CD4-positive, alpha-beta T cell (primary cell): ENCODE measurements at places on chromosomes 16 and 17. TPM values are rescaled to one million over a fixed set of nuclear protein-coding genes. Genes with fewer than 3 reads are reported as not detected.

GRCh38 chr17:68257934-68258333, 10.1 kb downstream of the AMZ2 start:
- peak; percentile 41 for DNase-seq
- peaks cover 9% of the 10 kb centered on the region for H3K36me3 ChIP-seq
- H3K27ac ChIP-seq: peak overlapping the region; percentile 89

GRCh38 chr17:58232707-58233156, 5.7 kb upstream of the LPO start:
- H3K4me1 ChIP-seq: no peaks in the 10 kb centered on the region
- H3K36me3 ChIP-seq: no peaks in the 10 kb centered on the region
- H3K27ac ChIP-seq: no peak overlapping the region
- no peak for DNase-seq
- H3K27me3 ChIP-seq: peaks cover 10% of the 10 kb centered on the region
- H3K4me3 ChIP-seq: no peak overlapping the region

GRCh38 chr17:31394544-31394943, 3.1 kb downstream of the RAB11FIP4 start:
- H3K4me3 ChIP-seq: no peak overlapping the region
- H3K27me3 ChIP-seq: peaks cover 26% of the 10 kb centered on the region
- H3K36me3 ChIP-seq: no peaks in the 10 kb centered on the region

GRCh38 chr17:10702574-10702973, 5.2 kb downstream of the ADPRM start:
- no peak overlapping the region for H3K27ac ChIP-seq
- H3K4me1 ChIP-seq: peaks cover 38% of the 10 kb centered on the region
- H3K4me3 ChIP-seq: no peak overlapping the region
- H3K27me3 ChIP-seq: no peaks in the 10 kb centered on the region
- DNase-seq: peak; percentile 8

DNA sequence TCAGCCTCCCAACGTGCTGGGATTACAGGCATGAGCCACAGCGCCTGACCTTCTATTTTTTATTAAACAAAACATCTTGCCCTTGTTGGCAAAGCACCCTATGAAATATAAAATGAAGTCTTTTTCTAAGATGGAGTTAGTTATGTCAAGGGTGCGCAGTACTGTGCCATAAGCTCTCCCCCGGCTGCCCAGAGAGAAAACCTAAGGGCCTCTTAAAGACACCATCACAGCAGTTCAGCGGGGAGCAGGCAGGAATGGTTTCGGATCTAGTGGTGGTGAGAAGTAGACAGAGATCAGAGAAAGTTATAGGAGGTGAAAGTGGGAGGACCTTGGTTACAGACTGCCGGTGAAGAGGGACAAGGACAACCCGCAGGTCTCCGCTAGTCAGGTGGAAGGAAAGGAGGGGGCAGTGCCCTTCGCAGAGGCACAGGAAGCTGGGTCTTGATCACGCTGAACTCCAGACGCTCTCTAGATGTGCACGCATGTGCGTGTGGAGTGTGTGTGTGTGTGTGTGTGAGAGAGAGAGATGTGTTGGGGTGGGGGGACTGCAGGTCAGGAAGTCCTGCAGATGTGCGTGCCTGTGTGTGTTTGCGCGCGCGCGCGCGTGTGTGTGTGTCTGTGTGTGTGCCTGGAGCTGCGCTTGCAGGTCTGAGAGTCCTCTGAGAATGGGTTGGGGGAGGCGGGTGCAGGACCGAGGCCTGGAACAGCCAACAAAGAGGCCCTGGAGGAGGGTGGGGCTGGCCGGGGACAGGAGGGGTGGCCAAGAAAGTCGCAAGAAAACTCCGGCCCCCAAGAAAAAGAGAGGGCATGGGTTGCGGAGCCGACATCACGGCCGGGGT, 748 bp upstream of the CMTM3 start:
- no peaks in the 10 kb centered on the region for H3K27me3 ChIP-seq
- peak; percentile 65 for DNase-seq
- H3K27ac ChIP-seq: peak overlapping the region; percentile 74
- H3K4me3 ChIP-seq: peak overlapping the region; percentile 86

GRCh38 chr16:88839745-88840599, 16.8 kb downstream of the GALNS start:
- no peak for DNase-seq
- peaks cover 27% of the 10 kb centered on the region for H3K36me3 ChIP-seq
- H3K27ac ChIP-seq: no peak overlapping the region
- no peaks in the 10 kb centered on the region for H3K4me1 ChIP-seq
- H3K4me3 ChIP-seq: no peak overlapping the region
- H3K27me3 ChIP-seq: no peaks in the 10 kb centered on the region

The CRYBA1 gene
- not detected for total RNA-seq

DNA sequence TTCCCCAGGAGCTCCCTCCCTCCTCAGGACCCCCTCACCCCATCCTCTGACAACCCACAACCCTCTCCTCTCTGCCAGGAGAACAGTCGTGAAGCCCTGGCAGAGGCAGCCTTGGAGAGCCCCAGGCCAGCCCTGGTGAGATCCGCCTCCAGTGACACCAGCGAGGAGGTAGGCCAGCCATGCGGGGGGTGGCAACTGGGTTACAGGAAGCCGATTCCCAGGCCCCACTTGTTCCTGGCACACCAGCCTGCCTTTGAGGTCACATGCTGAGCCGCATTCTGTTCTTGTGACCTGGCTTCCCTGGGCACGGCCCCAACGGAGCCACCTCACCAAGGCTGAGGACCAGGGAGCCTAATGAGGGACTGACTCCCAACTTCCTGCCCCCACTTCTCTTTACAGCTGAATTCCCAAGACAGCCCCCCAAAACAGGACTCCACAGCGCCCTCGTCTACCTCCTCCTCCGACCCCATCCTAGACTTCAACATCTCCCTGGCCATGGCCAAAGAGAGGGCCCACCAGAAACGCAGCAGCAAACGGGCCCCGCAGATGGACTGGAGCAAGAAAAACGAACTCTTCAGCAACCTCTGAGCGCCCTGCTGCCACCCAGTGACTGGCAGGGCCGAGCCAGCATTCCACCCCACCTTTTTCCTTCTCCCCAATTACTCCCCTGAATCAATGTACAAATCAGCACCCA, 7.9 kb downstream of the NAT9 start:
- H3K27me3 ChIP-seq: no peaks in the 10 kb centered on the region
- peak overlapping the region; percentile 36 for H3K27ac ChIP-seq
- peaks cover 97% of the 10 kb centered on the region for H3K36me3 ChIP-seq
- H3K4me1 ChIP-seq: peaks cover 58% of the 10 kb centered on the region
- no peak for DNase-seq

The TMEM88 gene
- total RNA-seq: 29.3 TPM

The MYH2 gene
- not detected for total RNA-seq

The ZNF423 gene
- not detected for total RNA-seq

GRCh38 chr17:12118617-12119016, 97.9 kb downstream of the MAP2K4 start:
- H3K4me3 ChIP-seq: no peak overlapping the region
- H3K36me3 ChIP-seq: peaks cover 36% of the 10 kb centered on the region
- no peak overlapping the region for H3K27ac ChIP-seq
- no peaks in the 10 kb centered on the region for H3K4me1 ChIP-seq
- no peaks in the 10 kb centered on the region for H3K27me3 ChIP-seq
- DNase-seq: no peak

The PRR29 gene
- total RNA-seq: 0.71 TPM

DNA sequence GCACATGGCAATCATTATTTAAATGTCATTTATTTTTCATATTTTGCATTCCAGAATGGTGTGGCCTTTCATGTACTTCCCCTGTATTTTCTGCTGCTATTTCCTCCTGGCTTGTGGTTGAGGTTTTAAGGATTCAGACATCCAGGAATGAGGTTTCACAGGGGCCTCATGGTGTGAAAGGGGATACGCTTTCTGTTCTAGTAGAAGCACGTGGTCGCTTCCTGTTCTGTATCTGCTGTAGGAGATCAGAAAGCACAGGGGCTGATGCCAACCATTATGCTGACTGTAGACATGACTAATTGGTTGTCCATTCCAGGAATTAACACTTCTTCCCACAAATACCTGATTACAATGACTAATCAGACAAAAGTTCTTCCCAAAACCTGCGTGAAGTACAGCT, 405.9 kb downstream of the SHISA9 start:
- H3K36me3 ChIP-seq: no peaks in the 10 kb centered on the region
- no peaks in the 10 kb centered on the region for H3K4me1 ChIP-seq
- no peak overlapping the region for H3K27ac ChIP-seq
- no peaks in the 10 kb centered on the region for H3K27me3 ChIP-seq

GRCh38 chr16:76899767-76900166, 291.2 kb upstream of the MON1B start:
- H3K27me3 ChIP-seq: no peaks in the 10 kb centered on the region
- H3K36me3 ChIP-seq: no peaks in the 10 kb centered on the region
- no peak overlapping the region for H3K4me3 ChIP-seq
- DNase-seq: no peak
- no peak overlapping the region for H3K27ac ChIP-seq

The DNAH2 gene
- not detected for total RNA-seq

The OR1F1 gene
- total RNA-seq: not detected

- no peak for DNase-seq
- no peak overlapping the region for H3K4me3 ChIP-seq
Measured at GRCh38 chr17:50558091-50558490, 2.4 kb upstream of the CACNA1G start.

DNA sequence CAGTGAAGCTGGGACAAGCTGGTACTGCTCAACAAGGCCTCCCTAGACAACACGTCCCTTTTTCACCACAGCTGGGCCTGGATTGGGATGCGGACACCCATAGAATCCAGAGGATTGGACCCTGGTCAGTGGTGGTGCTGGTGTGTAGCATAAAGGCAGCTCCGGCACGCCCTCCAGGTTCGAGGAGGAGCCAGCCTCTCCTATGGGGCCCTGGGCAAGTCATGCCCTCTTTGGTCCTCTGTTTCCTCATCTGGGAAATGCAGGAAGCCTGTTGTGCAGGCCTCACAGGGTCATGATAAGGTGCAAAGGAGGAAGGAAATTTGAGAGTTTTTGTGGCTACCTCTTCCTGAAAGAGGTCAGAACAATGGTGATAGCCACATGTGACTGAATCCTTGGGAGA, 1741.7 kb downstream of the TP53TG3F start:
- H3K4me1 ChIP-seq: no peaks in the 10 kb centered on the region
- no peak overlapping the region for H3K4me3 ChIP-seq
- no peak overlapping the region for H3K27ac ChIP-seq
- no peaks in the 10 kb centered on the region for H3K36me3 ChIP-seq
- H3K27me3 ChIP-seq: no peaks in the 10 kb centered on the region
- DNase-seq: no peak

DNA sequence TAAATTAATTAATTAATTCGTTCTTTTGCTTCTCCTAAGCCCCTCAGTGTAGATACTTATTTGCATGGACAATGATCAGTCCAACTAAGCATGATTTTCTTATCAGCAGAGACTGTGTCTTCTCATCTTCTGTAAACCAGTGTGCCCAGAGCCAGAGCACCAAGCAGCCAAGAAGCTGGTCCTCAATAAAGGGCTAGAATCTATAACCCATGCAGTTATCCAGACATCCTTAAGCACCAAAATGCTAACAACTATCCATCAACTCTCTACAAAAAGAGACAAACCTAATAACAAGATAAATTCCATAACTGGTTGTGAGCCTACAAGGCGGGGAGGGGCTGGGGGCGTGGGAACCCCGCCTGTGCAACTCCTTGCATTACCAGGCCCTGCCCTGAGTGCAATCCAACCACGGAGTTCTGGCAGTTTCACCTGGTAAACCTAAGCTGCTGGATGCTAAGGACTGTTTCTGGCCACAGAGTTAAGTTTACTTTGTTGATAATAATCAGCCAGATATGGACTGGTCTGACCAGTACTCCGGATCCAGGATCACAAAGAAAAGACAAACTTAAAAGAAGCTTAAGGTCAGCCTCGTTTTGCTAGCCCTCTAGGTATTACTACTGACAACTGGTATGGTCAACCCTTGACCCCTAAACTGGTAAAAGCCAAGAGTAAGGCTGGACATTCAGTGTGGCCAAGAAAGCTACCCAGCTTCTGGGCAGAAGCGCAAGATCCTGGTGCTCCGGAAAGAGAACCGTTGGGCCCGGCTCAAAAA, 51.5 kb downstream of the ZFHX3 start:
- no peaks in the 10 kb centered on the region for H3K4me1 ChIP-seq
- DNase-seq: no peak
- no peak overlapping the region for H3K4me3 ChIP-seq
- H3K27ac ChIP-seq: no peak overlapping the region

DNA sequence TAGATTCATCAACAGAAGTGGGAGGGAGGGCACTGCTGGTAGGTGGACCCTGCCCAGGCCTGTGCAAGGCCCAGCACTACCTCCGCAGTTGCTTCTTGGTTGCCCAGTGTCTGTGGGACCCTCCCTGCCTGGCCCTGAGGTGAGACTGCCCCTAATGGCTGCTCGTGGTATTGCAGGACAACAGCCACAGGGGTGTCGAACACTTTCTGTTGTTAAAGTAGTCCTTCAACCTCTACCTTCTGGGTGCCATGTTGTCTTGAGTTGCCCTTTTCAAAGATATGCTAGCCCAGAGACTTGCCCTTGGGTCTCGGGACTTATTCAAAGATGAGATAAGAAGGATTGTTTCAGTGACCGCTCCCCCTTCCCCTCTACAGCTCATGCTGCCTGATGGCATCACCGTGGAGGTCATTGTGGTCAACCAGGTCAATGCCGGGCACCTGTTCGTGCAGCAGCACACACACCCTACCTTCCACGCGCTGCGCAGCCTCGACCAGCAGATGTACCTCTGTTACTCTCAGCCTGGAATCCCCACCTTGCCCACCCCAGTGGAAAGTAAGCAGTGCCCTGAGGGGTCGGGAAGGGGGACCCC, 29.1 kb downstream of the AKAP1 start:
- peaks cover 71% of the 10 kb centered on the region for H3K36me3 ChIP-seq
- H3K4me3 ChIP-seq: no peak overlapping the region
- peak; percentile 72 for DNase-seq
- no peaks in the 10 kb centered on the region for H3K4me1 ChIP-seq
- H3K27ac ChIP-seq: no peak overlapping the region
- H3K27me3 ChIP-seq: no peaks in the 10 kb centered on the region

The KRTAP1-1 gene
- not detected for total RNA-seq

DNA sequence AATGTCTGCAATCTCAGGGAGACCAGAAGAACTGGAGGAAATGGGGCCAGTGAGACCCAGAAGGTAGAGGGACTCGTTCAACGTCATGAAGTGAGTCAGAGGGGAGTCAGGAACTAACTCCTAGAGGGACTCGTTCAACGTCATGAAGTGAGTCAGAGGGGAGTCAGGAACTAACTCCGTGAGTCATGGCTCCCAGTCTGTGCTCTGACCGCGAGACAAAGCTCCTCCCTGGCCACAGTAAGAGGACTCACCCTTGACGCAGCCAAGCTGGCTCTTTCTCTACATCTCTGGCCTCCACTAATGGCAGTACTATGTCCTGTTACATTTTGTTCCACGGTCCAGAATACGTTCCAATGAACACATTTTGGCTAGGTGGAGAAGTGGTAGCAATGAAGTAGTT, 902.5 kb downstream of the KCNJ2 start:
- H3K27ac ChIP-seq: no peak overlapping the region
- no peak overlapping the region for H3K4me3 ChIP-seq
- H3K36me3 ChIP-seq: no peaks in the 10 kb centered on the region
- no peak for DNase-seq
- H3K27me3 ChIP-seq: no peaks in the 10 kb centered on the region

DNA sequence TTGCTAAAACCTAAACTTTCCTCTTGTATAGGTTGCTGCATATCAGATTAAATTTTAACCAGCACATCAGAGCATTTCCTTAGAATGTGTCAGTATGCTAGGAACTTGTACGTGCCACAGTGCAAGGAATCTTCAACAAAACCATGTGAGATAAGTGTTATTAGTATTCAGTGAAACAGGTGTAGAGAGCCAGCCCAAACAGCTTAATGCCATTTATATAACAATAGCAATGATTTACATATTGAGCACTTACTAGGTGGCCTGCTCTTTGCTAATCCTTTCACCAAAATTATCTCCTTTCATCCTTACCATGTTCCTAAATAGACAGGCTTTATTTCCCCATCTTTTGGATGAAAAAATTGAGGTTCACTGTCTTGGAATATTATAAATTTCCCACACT, 485.7 kb downstream of the HS3ST4 start:
- H3K27me3 ChIP-seq: no peaks in the 10 kb centered on the region
- H3K4me3 ChIP-seq: no peak overlapping the region
- no peak for DNase-seq
- H3K36me3 ChIP-seq: no peaks in the 10 kb centered on the region
- no peak overlapping the region for H3K27ac ChIP-seq
- no peaks in the 10 kb centered on the region for H3K4me1 ChIP-seq
